ENCODE measurements at places on chromosomes 13 and 19.

DNA sequence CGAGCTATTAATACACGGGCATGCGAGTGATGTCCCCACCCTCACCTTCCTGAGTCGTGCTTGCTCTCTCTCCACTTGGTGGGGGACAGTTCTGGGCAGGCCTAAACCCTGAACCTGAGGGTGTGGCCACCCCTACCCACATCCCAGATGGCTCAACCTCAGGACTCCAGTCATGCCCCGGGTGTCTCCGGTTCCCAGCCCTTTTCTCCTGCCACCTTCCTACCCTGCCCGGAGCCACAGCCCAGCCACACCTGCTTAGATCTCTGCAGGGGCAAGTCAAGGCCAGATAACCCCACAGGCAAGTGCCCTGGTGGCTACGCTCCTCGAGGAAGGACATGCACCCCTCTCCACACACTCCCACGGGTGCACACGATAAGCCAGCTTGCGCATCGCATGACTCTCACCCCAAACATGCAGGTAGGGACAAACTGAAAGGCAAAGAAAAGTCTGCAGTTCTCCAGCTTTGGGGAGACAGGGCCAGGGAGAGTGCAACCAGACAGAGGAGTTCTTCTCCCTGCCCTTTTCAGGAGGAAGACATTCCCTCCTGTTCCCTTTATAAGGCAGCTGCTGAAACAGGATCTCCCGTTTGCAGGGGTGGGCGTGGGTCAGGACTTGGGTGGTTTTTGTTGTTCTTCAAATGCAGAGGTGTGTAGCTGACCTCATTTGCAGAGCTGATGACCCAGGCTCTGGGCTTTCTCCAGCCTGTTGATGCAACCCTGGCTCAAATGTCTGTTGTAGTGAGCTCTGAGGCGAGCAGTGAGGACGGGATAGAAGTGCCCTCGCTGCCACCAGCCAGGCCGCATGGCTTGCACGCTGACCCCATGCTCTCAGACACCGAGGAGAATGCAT is 88.6 kb downstream of the DPF1 start:
- no peak for DNase-seq

DNA sequence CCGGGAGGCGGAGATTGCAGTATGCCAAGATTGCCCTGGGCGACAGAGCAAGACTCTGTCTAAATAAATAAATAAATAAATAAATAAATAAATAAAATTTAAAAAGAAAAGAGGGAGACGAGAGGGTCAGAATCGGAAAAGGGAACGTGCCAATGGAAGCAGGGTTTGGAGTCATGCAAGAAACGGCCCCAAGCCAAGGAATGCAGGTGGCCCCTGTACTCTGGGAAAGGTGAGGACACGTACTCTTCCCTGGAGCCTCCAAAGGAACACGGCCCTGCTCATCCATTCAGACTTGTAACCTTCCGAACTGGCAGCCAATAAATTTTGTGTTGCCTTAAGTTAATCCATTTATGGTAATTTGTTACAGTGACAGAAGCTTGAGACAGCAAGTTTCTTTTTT is 19.9 kb upstream of the PNMA8C start:
- no peak for DNase-seq

- DNase-seq, result no peak
Observed at GRCh38 chr19:56372281-56372680, 21.1 kb downstream of the ZNF582 start.

GRCh38 chr13:97319113-97319720 is 97.1 kb downstream of the MBNL2 start:
- no peak for DNase-seq

- DNase-seq, result peak; percentile 72
Observed at GRCh38 chr19:48290771-48291488, 21.0 kb downstream of the ZNF114 start.

GRCh38 chr19:58328999-58329398 is 2.2 kb downstream of the ZSCAN22 start:
- DNase-seq, result no peak

GRCh38 chr13:51342706-51343105 is 3.2 kb downstream of the SERPINE3 start:
- no peak for DNase-seq

DNA sequence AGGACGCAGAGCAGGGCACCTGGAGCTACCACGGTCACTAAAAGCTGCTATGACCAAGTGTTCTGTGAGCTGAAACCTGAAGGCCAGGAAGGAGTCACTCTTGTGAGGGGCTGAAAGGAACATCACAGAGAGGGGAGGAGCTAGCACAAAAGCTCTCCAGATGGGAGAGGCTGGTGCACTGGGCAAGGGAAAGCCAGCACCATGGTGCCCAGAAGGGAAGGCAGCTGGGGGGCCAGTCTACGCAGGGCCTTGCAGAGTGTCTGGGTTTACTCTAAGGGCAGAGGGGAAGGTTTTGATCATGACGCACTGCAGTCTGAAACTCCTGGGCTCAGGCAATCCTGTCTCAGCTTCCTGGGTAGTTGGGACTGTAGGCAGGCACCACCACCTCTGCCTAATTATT is 4.1 kb upstream of the ZNF580 start:
- DNase-seq, result no peak

- DNase-seq, result no peak
Observed at GRCh38 chr19:46447824-46448223, 19.1 kb upstream of the PNMA8C start.

- no peak for DNase-seq
Observed at GRCh38 chr13:87128491-87128890, 542.7 kb upstream of the SLITRK5 start.

DNA sequence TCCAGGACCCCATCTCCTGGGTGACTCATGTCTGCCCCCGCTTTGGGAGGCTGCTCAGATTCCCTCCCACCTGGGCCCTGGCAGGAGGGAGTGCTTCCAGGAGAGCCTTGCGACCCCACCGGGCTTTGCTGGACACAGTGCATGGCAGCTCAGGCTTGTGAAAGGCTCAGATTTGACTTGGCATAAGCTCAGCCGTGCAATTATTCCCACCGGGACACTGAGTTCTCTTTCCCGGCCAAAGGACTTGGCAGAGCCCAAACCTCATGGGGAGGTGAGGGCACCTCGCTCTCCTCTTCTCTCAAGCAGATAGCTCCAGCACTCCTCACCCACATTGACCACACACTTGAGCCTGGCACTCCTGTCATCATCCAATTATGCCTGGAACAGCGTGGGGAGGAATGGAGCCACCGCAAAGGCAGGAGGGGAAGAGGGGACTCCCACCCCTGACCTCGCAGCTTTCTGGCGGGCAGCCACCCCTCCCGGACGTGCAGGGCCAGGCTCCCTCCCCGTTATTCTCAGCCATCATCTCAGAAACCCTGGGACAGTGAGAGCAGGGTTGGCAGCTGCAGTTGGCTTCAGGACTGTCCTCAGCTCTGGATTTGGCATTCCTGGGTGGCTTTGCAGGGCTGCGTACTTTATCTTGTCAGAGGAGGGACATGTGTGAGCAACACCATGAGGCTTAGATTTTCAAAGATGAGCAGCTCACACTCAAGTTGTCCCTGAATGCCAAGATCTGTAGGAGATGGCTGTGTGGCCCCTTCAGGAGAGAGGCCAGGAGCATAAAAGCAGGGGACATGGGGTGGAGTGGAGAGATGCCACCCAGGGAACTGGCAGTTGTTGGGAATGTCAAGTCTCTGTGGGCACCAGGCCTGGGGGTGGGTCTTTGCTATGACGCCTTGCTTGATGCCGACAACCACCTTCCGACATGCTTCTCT is 306.2 kb downstream of the TEX29 start:
- peak; percentile 92 for DNase-seq

GRCh38 chr13:51269039-51269438 is 46.8 kb downstream of the FAM124A start:
- DNase-seq, result no peak

DNA sequence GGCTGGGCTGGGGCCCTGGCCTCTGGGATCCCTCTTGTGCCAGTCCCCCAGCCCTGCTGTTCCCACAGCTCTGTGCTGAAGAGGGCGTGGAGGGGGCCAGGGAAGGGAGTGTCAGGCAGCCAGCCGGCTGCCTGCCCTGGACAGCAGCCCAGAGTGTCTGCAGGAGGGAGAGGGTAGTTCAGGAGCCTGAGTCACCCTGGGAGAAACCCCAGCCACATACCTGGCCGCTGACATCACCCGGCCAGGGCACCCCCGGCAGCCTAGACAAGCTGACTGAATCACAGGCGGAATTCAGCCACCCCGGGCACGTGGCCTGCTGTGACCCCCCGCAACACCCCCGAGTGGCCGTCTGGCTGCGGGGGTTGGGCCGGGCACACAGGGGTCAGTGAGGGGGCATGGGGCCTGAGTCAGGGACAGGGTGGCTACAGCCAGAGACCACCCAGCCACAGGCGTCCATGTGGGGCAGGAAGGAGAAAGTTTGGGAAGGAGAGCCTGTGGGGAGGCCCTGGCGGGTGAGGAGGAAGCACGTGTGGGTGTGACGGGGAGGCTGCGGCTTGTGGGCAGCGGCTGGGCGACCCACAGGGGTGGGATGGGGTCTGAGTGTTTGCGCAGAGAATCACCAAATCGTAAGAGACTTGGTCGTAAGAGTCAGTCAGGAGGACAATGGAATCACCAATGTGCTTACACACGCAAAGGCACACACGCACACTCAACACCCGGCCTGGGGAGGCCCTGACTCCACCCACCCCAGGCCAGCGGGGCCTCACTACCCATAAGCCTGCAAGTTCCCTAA is 11.9 kb upstream of the FOSB start:
- peak; percentile 83 for DNase-seq

DNA sequence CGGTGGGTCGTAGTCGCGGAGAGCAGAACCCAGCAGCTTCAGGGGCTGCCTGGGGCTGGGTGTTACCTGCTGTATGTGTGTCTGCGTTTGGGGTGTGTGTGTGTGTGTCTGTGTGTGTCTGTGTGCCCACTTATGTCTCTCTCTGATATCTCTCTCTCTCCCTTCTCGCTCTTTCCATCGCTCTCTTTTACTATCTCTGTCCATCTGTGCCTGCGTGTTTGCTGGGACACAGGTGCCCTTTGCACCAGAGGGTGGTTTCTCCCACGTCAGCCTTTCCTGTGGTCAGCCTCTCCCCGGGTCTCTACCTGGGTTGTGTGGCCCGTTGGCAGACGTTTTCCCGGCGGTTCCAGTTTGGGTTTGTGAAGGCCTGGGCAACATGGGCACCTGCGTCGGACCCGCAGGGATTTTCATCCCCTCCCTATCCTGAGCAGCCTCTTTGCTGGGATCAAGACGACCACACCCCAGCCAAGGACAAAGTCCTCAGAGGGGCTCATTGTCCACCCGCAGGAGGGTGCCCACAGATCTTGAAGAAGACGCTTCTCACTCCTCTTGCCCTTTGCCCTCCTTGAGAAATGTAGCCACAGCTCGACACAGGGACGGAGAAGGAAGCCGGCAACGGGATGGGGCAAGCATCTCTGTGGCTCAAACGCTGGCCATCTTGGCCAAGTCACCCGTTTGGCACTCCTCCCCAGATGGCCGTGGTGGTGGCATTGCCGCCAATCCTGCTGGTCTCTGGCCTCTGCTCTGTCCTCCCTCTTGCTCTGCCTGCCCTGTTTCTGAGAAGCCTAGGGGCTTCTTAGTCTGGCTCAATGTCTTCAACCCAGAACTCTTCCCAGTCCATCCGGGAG is 43.3 kb downstream of the ZNF146 start:
- DNase-seq, result no peak

- DNase-seq, result no peak
Observed at GRCh38 chr13:113089693-113090414, 15.7 kb upstream of the F7 start.

Measured in left lobe of liver (tissue), 2 donors.